ENCODE measurements at places on chromosomes 3 and 15.
A peak's percentile ranks its signal among the peaks of the same experiment; 100 is the strongest.

GRCh38 chr3:52481819-52482521 is 13.2 kb upstream of the STAB1 start:
- no peak for DNase-seq

DNA sequence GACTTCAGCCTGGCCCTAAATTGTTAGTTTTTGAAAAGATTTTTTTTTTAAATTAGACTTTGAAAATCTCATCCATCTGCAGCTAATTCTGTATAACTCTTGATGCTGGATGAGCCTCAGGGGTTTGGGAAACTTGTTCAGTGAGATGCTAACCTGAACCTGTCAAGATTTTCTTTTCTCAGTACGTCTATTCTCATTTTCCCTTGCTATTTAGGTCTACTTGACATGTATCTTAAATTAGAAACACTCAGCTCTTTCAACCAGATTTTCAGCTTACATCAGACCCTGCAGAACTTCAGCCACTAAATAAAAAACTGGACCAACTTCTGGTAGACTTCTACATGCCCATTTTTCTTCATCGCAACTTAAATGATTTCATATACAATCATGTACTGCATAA is 61.4 kb downstream of the MFSD1 start:
- DNase-seq, result no peak

DNA sequence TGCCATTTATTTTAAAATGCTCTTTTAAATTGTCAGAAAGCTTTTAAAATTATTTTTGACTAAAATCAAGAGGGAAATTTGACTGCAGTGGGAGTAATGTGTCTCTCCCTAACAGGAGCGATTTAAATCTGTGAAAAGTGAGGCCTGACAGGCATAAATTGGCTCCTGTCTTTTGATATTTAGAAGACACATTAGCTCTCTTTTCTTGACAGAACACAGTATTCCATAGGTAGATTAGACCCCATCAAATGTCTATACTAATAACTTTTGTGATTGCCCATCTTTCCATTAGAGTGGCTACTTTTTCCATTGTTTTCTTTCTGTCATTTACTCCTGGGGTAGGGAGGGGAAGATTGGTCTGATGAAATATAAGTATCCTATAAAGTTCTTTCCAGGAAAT is 866.3 kb downstream of the ROBO1 start:
- DNase-seq, result no peak

DNA sequence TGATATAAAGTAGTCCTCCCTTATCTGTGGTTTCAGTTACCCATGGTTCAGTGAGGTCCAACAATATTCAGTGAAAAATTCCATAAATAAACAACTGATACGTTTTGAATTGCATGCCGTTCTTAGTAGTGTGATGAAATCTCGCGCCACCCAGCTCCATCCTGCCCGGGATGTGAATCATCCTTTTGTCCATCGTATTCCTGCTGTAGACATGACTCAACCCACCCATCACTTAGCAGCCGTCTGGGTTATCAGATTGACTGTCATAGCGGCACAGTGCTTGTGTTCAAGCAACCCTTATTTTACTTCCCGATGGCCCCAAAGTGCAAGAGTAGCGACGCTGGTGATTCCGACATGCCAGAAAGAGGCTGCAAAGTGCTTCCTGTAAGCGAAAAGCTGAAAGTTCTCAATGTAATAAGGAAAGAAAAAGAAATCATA is 48.0 kb upstream of the MEX3B start:
- DNase-seq, result no peak

- DNase-seq, result no peak
These were observed 12.4 kb downstream of the ATR start for GRCh38 chr3:142566096-142566495.

- no peak for DNase-seq
These were observed 12.5 kb downstream of the ZPLD1 start for GRCh38 chr3:102447272-102447671.

- DNase-seq, result peak; percentile 99
These were observed 152.9 kb downstream of the TPRG1 start for GRCh38 chr3:189324538-189325138.

DNA sequence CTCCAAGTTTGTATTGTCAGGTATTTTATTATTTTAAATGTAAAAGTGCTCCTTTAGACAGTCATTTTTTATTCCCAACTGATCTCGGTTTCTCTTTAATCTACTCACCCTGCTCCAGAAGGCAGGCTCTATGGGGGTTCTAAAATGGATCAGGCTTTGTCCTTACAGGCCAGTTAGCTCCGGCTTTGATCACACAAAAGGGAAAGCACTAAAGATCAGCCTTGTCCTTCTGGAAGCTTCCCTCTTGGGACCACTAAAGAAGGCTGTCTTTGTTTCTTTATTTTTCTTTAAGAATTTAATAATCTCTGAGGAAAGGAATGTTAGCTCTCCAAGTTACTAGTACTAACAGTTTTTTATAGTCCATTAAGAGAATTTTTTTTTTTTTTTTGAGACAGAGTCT is 560.5 kb upstream of the ZNF717 start:
- no peak for DNase-seq

- no peak for DNase-seq
These were observed 34.4 kb downstream of the RYK start for GRCh38 chr3:134216191-134216764.

GRCh38 chr3:84998545-84998944 is 39.8 kb downstream of the CADM2 start:
- no peak for DNase-seq

DNA sequence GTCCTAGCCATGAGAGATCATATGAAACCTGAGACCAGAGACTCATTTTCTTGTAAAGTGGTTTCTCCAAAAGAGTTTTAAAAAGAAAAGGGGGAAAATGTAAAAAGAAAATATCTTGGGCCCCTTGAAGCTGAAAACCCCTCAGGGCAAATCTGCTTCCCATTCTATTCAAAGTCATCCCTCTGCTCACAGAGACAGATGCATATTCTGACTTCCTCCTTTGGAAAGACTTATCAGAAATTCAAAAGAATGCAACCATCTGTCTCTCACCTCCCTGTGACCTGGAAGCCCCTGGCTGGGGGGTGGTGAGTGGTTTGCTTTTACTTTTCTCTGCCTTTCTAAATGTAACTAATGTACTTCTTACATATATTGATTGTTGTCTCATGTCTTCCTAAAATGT is 1154.8 kb downstream of the NSUN3 start:
- DNase-seq, result no peak

DNA sequence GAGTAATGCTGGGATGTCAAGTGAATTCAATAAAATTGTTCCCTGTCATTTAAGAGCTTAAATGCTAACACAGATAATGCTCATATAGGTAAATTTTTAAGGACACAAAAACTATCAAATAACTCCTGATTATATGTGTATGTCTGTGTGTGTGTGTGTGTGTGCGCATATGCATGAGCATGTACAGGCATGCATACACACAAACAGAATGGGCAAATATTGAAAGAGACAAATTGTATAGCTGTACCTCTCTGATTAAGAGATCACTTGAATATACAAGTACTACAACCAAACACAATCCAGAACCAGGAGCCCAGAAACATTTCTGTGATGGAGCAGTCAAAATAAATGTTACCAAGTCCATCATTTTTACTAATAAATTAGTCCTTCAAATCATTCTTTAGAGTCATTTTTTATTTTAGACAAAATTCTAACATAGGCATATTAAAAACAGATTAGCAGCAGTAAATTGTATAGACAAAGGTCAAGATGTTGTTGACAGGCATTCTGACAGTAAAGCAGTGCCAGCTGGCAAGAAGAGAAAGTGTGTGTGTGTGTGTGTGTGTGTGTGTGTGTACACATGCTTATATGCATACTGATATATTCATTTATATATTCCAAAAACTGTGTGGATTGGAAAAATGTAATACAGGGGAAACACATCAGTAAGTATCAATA is 145.3 kb downstream of the CD47 start:
- DNase-seq, result no peak

GRCh38 chr3:133944181-133944580 is 48.5 kb upstream of the RAB6B start:
- no peak for DNase-seq

DNA sequence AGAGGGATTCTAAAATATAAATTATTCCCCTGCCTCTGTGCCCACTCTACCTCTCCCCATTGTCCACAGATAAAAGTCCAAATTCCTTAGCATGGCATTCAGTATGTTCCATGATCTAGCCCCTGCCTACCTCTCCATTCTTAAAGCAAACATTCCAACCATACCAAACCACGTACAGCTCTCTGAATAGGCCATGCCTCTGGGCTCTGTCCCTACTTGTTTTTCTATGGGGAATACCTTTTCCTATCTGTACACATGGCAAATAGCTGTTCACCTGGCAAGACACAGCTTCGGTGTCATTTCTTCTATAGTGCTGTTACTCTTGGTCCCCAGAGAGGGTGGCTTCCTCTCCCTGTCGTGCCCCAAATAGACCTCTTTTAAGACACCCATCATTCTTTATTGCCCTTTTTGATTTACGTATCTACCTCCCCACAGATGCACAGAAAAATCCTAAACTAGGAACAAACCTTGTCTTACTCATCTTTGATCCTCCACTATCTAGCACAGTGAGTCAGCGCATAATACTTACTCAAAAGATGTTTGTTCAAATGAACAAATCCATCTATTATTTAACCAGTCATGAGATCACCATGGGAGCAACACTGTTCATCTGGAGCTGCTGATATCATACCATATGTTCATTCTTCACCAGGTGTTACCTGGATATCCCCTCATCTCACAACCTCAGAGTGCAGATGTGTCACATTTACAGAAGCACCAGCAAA is 329.8 kb downstream of the THSD4 start:
- no peak for DNase-seq

DNA sequence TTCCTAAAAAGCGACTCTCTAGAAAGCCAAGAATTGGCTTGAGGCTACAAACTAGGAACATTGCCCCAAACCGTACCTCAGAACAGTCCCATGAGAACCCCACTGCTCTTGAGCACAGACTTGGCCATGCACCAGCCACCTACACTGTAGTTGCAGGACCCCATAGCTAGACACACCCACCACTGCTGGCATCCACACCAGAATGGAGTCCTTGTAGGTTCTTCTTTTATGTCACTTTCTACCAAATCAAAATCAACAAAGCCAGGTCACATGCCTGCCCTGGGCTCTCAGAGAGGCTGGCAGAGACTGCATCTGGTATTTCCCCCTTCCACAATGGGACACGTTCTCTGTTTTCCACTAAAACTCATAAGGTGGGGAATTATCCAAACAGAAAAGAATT is 290.5 kb downstream of the SHOX2 start:
- no peak for DNase-seq

- DNase-seq, result no peak
These were observed 18.0 kb upstream of the SPTBN5 start for GRCh38 chr15:41911691-41912345.

GRCh38 chr3:13583251-13584180 is 34.6 kb downstream of the FBLN2 start:
- DNase-seq, result no peak

DNA sequence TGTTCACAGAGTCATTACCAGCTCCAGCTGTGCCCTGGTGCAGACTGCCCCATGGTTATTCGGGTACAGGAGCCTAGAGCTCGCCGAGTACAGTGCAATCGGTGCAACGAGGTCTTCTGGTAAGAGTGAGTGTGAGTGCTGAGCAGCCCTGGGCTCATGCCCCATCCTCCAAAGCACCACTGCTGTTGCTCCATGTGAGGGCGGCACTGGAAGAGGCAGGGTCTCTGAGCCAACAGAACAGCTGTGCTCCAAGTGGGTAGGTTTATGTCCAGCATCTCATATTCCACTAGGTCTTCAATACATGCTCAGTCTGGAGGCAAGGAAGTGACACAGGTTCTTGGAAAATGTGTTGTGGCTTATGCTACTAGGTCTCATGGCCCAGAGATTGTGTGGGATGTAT is 19.5 kb upstream of the P4HTM start:
- DNase-seq, result no peak

- no peak for DNase-seq
These were observed 19.7 kb upstream of the GANC start for GRCh38 chr15:42253300-42253699.

Measured in AML-193 (cell line).